ENCODE measurements at places on chromosomes 12 and 14. TPM values are rescaled to one million over a fixed set of nuclear protein-coding genes. Genes with fewer than 3 reads are reported as not detected.

TAS2R50 gene
- 2.3 TPM for total RNA-seq

COPS7A gene
- total RNA-seq = 31.7 TPM

PTPN6 gene
- 3.4 TPM for total RNA-seq

DNA sequence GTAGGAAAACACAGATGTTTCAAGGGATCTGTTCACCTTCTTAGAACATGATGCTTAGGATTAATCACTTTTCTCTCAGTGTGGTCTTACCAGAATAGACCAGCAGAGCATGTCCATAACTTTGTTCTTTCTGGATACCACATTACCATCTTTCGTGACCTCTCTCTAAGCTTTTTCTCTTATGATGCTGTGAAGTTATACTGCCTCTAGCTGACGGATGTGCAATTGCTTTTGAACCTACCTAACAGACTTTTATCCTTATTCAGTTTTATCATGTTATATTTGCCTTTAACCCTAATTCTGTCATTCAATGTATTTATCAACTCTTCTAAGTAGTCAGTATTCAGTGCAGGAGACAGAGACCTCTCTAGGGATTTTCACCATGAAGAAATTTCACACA lies 246.7 kb downstream of the DACT1 start:
- DNase-seq = no peak

GRCh38 chr14:24338843-24339242 lies 948 bp downstream of the RIPK3 start:
- no peak for DNase-seq

DNA sequence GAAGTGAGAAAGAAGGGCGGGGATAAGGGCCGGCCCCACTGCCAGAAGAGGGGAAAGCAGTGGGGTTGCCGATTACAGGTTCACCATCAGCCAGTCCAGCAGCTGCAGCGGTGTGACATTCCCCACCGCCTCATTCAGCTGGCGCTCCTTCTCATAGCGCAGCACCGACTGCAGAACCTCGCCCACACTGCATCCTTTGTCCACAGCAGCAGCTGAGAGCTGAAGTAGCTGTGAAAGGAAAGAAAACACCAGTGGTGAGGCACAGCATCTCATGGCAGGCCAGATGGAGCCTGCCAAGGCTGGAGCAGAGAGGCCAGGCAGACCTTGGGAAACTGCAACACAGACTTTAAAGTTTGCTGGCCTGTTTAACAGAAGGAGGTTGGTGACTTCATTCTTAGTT lies 33.2 kb downstream of the AKAP3 start:
- DNase-seq = no peak

Measured in dermis blood vessel endothelial cell (primary cell).